Stimulated activated CD4-positive, alpha-beta T cell treated with anti-CD3 and anti-CD28 coated beads, Interleukin-2, amount 100 ng/mL, for 4 hours (primary cell): ENCODE measurements at places on chromosomes 16 and 17.
A peak's percentile ranks its signal among the peaks of the same experiment; 100 is the strongest.

GRCh38 chr17:20073055-20073979 lies 64.2 kb downstream of the SPECC1 start:
- DNase-seq, result no peak

GRCh38 chr16:70438585-70438968 lies 323 bp downstream of the ST3GAL2 start:
- no peak for DNase-seq

DNA sequence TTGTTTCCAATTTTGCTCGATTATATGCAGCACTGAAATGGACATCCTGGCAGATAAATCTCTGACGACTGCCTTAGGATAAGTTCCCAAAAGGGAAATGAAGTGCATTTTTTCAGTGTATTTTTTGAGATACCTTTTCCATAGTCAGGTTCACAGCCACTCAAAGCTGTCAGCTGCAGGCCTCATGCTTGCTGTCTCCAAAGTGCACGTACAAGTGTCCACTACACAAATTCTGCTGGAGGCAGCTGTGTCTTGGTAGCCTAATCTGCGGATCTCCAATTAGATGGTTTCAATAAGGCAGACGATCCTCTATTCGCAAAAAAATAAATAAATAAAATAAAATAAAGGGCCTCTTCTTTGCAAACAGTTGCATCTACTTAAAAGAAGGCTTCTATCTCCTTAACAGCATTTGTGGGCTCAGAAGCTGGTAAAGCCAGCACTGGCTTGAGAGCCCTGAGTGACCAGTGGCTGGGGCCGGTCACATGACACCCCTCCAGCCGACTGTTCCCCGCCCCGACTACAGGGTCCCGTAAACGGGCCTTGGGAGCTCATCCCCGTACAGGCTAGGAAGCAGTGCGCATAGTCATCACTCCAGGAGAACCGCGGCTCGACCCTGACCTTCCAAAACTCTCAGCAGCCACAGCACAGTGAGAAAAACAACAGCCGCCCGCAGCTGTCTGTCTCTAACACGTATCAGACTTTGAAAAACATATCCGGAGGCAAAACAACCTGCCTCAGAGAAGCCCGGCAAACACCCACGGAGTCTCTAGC lies 18.8 kb downstream of the RPH3AL start:
- no peak for DNase-seq

DNA sequence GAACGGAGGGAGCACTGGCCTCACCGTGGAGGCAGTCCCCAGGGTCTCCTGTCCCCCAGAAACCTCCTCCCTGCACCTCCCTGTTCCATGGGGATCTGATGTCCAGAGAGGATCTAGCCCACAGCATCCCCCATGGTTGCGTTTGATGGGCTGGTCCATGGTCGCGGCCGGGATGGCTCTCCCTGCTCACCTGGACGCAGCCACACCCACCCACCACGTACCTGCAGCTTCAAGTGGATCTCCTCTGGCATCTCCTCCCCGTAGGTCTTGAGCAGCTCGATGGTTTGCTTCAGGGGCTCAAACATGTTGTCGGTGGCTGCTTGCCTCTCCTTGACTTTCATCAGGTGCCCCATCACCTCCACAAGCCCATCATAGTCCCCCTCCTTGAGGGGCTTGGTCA lies 47.9 kb downstream of the DNAH17 start:
- DNase-seq, result no peak

GRCh38 chr17:34110315-34110714 lies 144.8 kb upstream of the CCL2 start:
- no peak for DNase-seq

- DNase-seq, result no peak
These were observed 3.9 kb downstream of the UTS2R start for GRCh38 chr17:82375359-82376041.

GRCh38 chr17:41736983-41737679 lies 2.7 kb upstream of the HAP1 start:
- no peak for DNase-seq

DNA sequence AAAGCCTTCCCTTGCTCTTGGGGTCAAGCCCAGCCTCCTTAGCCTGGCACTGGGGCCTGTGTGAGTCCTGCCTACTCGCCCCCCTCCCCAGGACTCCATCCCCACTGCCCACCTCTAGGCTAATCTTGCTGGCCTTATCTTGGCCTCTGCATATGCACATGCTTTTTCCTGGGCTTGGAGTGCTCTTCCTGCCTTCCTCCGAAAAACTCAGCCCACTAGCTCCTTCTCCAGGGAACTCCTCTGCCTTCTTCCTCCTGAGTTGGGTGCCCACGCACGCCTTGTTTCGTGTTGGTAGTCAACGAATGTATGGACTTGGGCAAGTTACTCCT lies 16.5 kb downstream of the TBX2 start:
- no peak for DNase-seq

DNA sequence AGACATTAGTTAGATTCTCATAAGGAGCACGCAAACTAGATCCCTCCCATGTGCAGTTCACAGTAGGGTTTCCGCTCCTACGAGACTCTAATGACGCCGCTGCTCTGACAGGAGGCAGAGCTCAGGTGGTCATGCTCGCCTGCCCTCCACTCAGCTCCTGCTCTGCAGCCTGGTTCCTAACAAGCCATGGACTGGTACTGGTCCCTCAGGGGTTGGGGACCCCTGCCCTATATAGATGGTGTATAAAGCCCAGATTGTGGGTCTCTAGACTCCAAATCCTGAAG lies 52.1 kb upstream of the LYRM9 start:
- DNase-seq, result no peak

DNA sequence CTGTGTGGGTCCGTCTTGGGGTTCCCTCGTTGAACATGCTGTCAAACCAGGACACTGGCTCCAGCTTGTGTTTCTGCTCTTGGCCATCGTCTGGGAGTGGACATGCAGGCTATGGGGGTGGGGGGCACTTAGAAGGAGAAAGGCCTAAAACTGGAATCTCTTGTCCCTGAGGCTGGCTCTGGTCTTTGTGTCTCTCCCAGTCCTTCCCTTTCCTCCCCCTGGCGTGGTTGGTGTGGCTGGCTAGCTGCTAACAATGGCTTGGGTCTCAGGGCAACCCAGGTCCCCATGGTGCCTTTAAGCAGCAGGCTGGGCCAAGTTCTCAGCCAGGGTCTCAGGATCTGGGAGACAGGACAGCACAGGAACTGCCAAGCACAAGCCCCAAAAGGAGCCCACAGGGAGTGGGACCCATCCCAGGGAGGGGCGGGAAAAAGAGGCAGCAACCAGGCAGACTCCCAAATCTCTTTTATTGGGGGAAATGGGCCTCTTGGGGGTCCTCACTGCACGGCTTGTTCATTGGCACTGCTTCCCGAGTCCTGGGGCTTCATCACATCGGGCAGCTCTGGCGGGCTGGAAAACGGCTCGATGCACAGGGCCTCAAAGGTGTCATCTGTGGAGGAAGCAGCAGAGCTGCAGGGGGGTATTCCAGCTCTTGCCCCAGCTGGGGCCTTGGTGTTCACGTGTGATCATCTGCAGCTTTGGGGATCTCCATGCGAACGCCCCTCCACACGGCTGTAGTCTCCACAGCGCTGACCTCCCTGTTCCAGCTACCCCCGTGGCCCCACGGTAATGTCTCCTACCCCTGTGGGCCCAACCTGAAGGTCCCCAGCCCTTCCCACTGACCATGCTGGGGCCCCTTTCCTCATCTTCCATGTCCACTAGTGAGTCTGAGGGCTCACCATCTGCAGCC lies 5.3 kb downstream of the ELOB start:
- DNase-seq, result no peak

GRCh38 chr17:50055426-50056216 lies at the start of gene ITGA3:
Gene ITGA3, plus strand, starts transcription at chr17:50056110. Its CDS starts 330 bp downstream, at chr17:50056440.
- DNase-seq, result peak; percentile 55

DNA sequence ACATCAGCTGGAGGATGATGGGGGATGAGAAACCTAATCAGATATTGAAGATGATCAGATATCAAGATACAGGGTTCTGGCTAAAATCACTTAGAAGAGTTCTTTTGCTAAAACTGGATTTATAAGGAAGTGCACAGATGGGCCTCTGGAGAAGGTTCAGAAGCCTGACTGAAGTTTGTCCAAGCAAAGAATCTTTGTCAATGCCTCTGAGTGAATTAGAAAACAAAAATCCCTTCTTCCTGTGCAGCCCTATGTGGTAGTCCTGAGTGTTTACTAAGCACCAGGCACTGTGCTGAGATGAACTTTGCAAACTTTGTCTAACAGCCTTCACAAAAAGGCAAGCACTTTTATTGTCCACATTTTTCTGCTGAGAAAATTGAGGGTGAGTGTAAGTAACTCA lies 11.4 kb upstream of the CENPV start:
- no peak for DNase-seq

GRCh38 chr17:49602783-49603182 lies 27.1 kb downstream of the NXPH3 start:
- no peak for DNase-seq

DNA sequence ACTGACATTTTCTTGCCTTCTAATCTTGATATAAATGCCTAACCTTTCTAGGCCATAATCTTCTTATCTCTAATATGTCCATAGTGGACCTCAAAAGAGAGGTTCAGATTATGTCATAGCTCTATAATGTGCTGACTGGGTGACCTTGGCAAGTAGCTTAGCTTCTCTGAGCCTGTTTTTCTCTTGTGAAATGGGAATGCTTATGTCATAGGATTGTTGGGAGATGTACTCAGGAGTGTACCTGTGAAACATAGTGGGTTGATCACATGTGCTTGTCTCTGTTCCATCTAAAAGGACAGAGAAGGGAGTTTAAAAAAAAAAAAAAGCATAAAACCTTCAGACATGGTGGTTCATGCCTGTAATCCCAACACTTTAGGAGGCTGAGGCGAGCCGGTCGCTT lies 2.4 kb downstream of the MED9 start:
- DNase-seq, result no peak

DNA sequence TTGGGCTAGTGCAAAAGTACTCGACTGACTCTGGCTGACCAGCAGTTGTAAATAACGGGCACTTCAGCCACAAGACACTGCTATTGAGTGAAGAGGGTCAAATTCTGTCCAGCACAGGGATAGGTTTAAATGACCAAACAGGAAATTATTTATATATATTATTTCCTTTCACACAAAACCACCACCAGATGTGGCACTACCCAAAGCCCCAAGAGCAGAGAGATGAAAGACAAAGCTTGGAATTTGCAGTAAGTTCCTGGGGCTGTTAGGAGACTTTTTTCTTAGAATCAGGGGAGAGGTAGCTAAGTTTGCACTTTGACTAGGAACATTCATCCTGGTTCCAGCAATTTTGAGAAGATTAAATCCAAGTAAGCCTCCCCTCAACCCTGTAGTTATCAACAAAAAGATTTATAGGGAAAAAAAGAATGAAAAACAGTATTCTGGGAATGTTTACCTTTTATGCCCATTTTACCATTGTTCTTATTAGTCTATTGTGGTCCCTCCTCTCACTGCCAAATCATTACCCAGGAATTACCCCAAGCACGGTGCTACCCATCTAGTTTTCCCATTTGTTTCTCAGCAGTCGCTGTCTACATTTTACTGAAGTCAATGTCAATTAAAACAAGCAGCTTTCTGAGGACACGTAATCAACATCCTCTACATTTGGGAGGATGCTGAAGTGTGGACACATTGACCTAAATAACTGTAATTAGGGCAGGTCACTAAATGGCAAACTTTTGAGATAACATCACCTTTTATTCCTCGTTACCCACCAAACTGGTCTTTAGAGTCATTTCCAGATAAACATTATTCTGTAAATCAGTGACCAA lies 43.5 kb downstream of the GRB7 start:
- DNase-seq, result no peak

GRCh38 chr16:53827741-53828140 lies 123.8 kb downstream of the FTO start:
- DNase-seq, result no peak

GRCh38 chr17:49556223-49556943 lies 19.3 kb upstream of the NXPH3 start:
- peak; percentile 67 for DNase-seq

DNA sequence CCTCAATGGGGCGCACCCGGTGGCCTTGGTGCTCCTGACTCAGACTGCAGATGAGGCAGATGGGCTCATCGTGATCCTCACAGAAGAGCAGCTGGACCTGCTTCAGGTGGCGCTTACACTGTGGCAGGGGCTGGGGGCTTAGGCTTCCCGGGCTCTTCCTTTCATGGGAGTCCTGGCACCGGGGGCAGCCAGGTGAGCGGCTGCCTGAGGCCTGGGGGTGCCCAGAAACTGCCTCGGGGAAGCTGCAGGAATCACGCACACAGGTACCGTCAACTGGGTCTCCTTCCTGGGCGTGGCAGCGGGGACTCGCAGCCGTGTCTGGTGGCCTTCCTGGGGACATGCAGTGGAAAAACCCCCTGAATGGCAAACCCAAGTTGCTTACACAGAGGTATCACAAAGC lies 7.0 kb downstream of the MEFV start:
- DNase-seq, result no peak

DNA sequence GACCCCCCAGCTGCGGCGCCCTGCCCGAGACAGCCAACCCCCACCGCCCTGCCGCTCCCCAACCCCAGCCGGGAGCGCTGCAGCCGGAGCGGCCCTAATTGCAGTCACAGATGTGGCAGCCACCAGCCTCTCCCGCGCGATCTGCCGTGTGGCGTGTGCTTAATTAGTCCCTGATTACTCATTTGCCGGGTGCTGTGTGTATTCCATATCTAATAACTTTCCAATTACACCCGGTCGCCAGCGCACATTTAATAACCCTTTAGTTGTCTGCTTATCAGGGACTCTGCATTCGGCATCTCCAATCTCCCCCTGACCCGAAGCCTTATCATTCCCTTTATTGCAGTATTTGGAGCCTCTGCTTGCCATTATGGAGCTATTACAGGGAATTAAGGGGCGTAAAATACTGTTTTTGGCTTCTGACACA lies 236.7 kb upstream of the CIBAR2 start:
- DNase-seq, result no peak

- DNase-seq, result peak; percentile 50
These were observed 27.1 kb downstream of the GNPTG start for GRCh38 chr16:1378804-1379303.

DNA sequence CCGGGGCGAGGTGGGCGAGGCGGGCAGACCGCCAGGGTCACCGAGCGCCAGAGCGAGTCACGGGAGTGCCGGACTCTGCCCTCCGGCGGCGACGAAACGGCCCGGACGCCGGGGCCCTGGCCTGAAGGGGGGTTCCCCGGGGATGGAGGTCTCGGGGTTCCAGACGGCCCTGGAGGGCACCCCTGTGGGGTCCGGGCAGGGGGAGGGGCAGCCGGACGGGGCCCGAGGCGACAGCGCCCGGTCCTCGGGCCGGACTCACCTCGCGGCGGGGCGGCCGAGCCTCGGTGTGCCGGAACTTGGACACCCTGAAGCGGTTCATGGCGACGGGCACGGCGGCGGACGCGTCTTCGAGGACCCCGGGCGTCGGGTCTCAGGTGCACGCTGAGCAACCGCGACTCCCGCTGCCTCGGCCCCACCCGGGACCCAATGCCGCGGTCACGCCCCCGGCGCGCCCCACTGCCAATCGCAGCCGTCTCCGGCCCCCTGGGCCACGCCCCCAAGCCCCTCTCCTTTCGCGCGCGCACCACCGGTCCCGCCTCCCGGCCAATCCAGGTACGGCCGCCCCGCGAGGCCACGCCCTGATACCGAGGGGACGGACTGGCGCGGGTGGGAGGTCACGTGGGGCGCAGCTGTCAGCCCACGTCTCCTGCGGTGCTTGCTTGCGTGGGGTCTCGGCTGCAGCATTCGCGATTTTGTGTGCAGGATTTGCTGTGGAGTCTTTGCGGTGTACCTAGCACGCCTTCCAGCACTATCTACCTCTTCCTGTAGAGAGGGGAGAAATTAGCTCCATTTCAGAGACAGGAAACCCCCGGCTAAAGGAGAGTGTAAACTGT lies at the start of gene CORO7:
CORO7 (minus strand) TSS at position 397 of the 833 bp plus-strand sequence; CDS start at position 319, 78 bp downstream.
- peak; percentile 99 for DNase-seq
